Activated CD4-positive, alpha-beta T cell treated with anti-CD3 and anti-CD28 coated beads, Interleukin-2, amount 50 U/mL, for 4 hours (primary cell): ENCODE measurements at places on chromosomes 5 and 9.

GRCh38 chr9:89655056-89655989, 50.5 kb downstream of the GADD45G start:
- DNase-seq: no peak

- DNase-seq: no peak
Measured at GRCh38 chr9:80062567-80062966, 490.8 kb downstream of the TLE4 start.

GRCh38 chr5:142181547-142182163, 73.1 kb downstream of the NDFIP1 start:
- DNase-seq: no peak

GRCh38 chr9:128203707-128204551, 750 bp downstream of the DNM1 start:
- no peak for DNase-seq

DNA sequence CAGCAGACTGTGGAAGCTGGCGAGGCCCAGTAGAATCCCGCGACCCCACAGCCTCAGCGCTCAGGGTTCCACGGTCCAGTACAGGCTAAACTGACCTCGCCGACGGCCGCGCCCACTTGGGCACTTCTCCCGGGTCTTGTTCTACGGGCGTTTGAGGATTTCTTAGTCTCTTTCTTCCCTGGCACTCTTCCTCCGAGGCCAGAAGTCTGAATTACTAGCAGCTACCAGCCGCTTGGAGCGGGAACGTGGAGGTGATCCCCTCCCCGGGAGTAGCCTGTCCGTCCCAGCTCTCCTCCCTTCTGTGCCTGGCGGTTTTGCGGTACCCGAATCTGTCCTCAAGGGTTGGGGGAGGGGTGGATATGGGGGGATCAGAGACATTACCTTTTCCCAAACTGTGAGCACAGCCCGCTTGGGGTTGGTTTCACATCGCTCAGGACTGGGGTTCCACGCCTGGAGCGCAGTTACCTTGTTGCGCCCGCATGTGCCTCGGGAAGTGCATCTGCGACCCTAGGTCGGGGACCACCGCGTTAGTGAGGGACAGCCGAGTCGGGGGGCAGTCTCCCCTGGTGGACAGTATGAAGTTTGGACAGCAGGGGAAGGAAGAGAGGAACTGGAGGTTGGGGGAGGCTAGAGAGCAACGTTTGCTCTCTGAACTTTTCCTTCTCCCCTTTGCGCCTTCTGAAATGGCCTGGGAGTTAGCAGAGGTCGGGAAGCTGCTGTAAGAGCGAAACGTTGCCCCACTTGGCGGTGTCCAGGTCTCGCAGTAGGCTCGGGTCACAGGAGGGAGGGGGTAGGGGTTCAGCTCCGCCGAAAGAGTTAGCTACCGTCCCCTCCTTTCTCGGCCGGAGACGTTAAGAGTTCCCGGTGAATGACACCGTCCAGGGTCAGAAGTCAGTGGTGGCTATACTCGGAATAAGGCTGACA, 190.8 kb downstream of the MEF2C start:
- no peak for DNase-seq

DNA sequence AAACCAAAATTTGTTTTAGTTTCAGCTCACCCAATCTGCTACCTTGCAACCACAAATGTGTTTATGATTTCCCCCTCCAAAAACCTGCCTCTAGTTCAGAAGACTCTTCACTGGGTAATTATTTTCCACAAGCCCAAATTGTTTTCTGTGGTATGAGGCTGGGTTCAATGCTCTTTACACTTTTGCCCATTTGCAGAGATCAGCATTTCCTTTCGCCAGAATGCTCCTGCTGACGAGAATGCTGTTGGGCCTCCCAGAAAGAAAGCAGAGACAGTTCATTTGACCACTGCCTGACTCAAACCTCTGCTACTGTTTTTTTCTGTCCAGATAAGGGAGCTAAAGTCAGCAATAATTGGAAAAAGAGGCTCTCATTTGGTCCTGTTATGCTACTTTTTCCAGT, 427.3 kb downstream of the PDE4D start:
- no peak for DNase-seq

GRCh38 chr5:54135042-54135441, 175.3 kb downstream of the ARL15 start:
- DNase-seq: no peak

- no peak for DNase-seq
Measured at GRCh38 chr5:97838214-97838613, 655.2 kb upstream of the RIOK2 start.

- DNase-seq: no peak
Measured at GRCh38 chr5:64790210-64790609, 21.5 kb downstream of the CWC27 start.

DNA sequence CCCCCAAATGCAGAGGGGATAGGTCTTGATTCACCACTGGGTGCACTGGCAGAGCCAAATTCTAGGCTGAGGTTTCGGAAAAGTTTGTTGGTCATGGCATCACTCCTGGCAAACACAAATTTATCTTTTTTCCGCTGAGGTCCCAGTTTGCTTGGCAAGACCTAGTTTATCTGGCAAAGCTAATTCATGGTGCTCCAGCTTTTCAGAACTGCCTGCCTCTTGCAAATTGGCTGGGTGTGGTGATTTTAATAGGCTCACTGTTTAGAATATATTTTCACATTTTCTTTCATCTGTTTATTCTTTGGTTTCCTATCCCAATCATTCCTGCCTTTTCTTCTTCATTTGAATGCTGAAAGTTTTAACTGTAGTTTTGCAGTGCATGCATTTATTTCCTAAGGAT, 50.5 kb upstream of the MAMDC2 start:
- DNase-seq: no peak

GRCh38 chr5:72709341-72709740, 107.1 kb upstream of the TNPO1 start:
- no peak for DNase-seq

- DNase-seq: no peak
Measured at GRCh38 chr5:65021527-65022226, 252.9 kb downstream of the CWC27 start.

DNA sequence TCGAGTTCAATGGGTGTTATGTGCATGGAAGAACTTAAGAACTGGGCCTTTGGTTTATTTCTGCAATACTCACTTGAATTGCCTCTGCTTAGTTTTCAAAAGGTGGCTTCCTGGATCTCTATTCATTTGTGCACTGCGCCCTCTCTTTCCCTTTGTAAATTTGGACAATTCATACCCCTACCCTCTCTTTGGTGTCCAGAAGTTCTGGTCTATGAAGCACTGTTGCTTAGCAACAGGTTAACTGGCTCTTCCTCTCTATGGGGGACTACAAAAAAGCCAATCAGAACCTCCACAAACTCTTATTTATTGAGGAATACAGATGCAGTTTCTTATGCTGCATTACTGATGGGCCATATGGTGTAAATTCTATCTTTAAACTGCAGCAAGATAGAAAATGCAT, 13.5 kb upstream of the FAM120A start:
- DNase-seq: no peak

GRCh38 chr5:109062664-109063063, 315.0 kb downstream of the FER start:
- DNase-seq: no peak

DNA sequence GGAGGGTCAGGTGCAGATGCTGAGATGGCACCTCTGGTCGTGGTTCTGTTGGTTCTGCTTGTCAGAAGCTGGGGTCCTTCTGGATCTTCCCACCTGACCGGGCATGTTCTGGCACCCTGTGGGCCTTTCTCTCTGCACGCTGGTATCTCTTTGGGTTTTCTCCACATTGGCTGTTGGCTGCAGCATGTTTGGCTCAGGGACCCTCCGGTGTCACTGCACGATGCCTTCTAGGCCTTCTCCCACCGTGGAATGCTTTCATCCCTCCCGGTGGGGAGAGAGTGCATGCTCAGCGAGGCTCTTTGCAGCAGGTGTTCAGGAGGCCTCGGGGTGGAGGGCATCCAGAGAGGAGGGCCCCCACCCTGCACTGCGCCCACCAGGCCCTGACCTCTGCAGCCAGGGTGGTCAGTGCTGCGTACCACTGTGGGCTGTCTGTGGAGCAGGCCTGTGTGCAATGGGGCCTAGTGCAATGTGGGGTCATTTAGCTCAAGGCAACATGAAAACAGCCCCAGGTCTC, 119.4 kb downstream of the WNK2 start:
- no peak for DNase-seq

DNA sequence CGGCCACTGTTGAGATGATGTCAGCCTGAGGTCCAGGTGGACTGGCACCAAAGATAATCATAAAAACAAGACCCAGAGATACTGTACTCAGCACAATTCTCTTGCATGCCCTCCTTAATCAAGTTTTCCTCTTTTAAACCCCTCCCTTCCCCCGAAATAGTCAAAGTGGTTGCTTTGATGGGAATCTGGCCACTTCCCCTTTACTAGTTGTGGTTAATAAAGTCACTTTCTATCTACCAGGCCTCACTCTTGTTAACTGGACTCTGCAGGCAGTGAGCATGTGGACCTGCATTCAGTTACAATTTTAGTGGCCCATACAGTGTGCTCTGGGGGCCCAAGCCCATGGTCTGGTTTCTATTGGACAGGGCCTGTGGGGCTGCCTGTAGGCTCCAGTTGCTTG, 17.5 kb downstream of the FBP2 start:
- no peak for DNase-seq

DNA sequence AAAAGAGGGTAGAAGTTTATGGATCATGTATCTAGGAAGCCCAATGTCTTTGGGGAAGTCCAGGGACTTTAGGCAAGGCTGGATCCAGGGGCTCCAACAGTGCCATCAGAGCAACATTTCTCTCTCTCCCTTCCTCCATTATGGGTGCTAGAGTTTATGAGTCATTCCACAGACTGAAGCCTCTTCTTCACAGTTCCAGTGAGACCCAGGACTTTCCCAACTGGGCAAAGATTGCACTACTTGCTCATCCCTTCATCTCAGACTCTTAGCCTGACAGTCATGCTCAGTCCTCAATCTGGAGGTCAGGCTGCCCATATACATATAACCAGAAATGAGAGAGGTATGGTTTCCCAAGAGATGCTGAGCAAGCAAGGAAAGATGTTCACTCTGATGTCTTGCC, 110.7 kb downstream of the FEM1C start:
- no peak for DNase-seq

- DNase-seq: no peak
Measured at GRCh38 chr9:5442400-5443011, 4.8 kb upstream of the PLGRKT start.

DNA sequence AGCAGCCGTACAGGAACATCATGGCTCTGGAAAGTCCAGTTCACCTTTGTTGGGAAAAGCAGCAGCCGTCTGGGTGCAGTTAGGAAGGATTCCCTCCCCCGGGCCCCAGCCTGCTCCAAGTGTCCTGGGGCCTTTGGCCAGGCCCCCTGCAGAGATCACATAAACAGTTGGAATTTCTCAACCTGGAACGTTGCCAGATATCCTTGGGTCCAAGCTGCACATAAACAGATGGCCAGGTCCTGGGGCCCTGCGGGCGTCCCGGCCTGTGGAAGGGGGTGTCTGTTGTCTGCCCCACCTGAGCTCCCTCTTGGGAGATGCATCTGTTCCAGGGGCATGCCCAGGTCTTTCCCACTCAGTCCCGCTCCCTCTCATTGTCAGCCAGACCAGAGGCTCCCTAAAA, 92.7 kb downstream of the COL5A1 start:
- DNase-seq: no peak

DNA sequence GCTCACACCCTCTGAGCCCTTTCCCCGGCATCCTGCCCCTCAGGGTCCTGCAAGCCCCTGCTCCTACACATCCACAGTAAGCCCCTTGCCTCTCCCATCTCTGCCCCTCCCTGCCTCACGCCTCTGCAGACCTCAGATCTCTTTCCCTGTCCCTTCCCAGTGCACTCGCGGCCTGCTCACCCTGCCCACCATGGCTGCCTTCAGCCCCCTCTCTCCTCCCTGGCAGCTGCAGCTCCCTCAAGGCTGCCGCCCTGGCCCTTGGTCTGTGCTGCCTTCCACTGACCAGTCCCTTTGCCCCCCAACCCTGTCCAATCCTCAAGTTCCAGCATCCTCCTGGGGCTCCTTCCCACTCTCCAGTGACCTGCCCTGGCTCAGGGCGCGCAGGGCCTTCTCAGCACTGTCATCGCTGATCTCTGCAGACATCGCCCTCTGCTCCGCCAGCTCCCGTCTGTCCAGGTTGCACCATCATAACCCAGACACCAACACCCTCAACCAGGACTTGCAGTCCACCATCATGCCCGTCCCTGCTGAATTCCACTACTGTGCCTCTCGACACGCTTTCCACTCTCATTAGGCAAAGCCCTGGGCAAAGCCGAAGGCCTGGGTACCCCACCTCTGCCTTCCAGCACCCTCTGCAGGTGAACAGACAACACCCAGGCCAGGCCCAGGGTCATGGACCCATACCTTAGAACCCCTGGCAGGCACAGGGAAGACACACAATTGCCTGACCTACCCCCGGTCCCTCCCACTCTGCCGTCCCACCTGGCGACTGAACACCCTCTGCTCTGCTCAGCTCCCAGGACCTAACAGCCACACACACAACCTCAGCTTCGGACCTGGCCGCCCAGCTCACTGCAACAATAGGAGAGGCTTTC, 97.8 kb upstream of the RUFY1 start:
- DNase-seq: no peak

DNA sequence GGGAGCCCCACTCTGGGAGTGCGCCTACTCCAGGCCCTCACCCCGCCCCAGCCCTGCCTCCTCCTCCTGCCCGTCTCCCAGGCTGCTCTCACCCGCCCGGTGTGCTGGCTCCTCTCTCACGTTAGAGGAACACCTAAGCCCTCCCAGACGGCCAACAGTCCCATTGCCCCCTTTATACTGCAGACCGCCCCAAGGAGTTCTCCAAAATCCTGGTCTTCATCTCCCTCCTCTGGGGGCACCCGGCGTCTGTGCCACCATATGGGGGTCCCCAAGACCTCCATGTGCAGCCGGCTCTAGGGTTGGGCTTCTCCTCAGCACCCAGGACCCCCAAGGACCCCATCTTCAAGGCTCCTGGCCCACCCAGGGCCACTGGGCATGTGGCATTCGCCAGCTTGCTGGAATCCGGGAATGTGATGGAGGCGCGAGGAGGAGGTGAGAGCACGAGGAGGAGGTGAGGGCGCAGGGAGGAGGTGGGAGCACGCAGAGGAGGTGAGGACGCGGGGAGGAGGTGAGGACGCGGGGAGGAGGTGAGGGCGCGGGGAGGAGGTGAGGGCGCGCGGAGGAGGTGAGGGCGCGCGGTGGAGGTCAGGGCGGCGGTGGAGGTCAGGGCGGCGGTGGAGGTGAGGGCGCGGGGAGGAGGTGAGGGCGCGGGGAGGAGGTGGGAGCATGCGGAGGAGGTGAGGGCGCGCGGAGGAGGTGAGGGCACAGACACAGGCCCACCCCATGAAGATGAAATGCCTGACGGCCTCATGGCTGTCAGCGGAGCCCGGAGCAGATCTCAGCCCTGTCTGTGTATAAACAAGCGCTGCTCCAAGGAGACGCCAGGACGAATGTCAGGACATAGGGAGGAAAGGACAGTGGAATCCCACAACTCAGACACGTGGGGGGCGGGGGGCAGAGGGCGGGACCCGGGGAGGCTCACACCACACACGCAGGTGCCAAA, 41.2 kb downstream of the EXD3 start:
- DNase-seq: no peak

DNA sequence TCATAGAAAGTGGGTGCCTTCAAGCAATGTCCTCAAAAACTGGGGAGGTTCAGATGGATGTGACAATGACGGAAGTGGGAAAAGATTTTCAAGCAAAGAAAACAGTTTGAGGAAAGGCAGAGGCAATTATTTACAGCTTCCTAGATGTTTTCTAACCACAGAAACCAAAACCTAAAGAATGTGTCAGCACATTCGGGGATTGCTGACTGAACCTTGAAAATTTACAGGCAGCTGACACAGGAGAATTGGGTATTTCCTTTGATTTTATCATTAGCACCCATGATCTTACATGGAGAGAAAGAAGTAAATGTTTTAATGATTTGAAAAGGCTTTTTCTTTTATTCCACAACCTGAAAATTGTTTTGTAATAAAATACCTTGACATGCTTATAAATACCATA, 369.0 kb downstream of the ACTL7B start:
- no peak for DNase-seq

- no peak for DNase-seq
Measured at GRCh38 chr5:9898319-9898718, 268.2 kb upstream of the TAS2R1 start.
